ENCODE measurements at places on chromosomes 4 and X. TPM values are rescaled to one million over a fixed set of nuclear protein-coding genes. Genes with fewer than 3 reads are reported as not detected.

DNA sequence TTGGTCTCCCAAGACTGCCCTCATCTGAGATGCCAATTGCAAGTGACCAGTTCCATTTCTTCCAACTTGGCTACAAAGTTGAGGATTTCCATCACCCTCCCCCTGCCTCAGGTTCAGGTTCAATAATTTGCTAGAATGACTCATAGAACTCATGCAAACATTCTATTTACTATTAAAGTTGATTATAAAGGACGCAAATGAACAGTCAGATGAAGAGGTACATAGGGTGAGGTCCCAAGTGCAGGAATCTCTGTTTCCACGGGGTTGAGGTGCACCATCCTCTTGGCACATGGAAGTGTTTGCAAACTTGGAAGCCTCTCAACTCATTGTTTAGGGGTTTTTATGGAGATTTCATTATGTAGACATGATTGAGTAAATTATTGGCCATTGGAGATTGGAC lies 41.0 kb downstream of the FGFBP1 start:
- no peak for DNase-seq

The HEPH gene
- 78.2 TPM for total RNA-seq

The CXorf51B gene
- total RNA-seq, result not detected

DNA sequence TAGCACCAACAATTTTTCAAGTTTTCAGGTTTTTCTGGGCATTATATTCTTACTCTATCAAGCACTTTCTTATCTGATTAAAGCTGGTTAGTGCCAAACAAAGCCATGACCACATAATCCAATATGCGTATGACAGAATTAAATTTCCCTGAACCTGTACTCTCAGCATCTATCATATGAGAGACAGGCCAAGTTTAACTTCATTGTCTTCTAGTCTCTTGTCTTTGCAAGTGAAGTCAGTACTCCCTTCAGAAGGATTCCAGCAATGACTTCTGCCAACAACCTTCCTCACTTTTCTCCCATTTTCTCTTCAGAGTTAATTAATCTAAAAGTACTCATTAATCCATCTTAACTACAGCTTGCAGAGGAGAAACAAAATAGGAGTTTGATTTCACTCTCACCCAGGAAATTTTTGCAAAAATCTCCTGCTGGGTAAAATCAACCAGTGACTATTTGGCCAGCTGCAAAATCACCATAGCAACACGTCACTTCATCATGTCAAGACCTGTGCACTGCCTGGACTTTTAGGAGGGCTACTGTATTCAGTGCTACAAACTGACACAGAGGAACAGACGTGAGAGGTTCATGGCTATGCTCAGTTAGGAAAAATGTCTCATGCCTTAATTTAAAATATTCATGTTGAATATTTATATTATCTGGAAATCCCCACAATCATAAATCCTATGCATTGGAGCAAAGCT lies 208.4 kb downstream of the ANTXR2 start:
- DNase-seq, result no peak

The TMEM31 gene
- total RNA-seq, result not detected

GRCh38 chrX:123884809-123885408 lies 25.1 kb downstream of the XIAP start:
- no peak for DNase-seq

DNA sequence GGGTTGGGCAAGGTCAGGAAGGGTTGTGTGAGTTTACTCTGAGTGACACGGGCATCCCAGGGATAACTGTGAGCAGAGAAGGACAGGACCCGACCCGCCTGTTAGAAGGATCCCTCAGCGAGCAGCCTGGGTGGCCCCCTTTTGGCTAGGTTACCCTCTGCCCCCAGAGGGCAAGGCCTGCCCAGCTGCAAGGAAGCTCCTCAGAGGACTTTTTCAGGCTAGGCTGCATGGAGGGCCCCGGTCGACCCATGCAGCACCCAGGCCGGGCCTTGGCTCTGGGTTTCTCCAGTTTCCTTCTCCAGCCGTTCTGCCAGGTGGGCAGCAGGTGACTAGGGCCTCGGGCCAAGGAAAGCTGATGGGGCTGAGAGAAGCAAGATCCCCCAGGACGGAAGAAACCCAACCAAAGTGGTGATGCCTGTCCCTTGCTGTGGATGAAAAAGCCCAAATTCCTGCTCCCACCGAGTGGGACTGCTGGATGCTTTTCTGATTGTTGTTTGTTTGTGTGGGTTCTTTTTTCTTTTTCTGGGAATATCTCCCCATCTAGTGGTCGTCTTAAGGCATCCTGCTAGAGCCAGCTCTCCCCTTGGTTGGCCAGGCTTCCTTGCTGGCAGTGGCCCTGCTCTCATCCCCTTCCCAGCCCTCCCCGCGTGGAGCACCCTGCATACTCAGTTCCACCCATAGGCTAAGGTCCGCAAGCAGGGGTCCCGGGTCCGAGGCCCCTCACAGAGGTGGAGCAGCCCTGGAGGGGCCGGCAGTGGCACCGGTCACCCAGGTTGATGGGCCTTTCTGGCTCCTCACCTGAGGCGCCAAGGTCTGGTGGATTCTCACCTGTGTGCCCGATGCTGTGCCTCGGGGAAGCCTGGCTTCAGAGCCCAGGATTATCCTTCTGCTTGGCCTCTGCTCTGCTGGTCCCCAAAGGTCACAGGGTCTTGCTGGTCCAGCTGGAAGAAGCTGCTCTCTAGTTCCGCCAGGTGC lies 1.8 kb downstream of the ZFP92 start:
- DNase-seq, result no peak
